ENCODE measurements at places on chromosomes 6 and 20.

GRCh38 chr6:8389036-8389818 is 46.1 kb downstream of the SLC35B3 start:
- no peak for DNase-seq

DNA sequence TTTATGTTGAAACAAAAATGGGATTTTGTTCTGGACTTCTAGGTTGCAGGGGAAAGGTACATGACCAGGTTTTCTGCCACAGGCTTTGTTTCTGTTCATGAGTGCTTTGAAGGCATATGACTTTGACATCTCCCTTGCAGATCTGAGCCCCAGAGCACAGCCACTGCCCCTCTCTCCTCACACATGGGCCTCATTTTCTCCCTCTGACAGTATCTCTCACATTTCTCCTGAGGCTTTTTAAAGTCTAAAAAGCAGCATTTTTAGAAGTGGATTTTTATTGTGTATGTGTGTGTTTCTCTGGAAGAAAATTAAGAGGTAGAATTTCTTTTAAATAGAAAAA is 49.9 kb upstream of the LTV1 start:
- no peak for DNase-seq

DNA sequence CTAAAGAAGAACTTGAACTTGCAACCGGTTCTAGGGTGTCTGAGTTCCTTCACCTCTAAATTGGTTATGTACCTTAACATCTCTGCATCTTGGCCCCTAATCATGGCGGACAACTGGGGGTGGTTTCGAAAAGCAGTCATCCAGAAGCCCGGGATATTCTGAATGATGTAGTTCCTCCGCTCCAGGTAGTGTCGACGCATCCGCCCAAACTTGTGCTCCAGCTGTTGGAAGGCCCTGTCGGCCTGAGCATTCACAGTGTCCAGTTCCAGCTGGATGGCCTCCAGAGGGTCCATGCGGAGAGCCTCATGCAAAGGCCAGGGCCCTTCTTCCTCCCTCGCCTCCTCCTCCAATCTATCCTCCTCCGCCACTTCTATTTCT is 887 bp downstream of the TSPYL1 start:
- no peak for DNase-seq

GRCh38 chr6:18328540-18328939 is 58.6 kb upstream of the RNF144B start:
- no peak for DNase-seq

DNA sequence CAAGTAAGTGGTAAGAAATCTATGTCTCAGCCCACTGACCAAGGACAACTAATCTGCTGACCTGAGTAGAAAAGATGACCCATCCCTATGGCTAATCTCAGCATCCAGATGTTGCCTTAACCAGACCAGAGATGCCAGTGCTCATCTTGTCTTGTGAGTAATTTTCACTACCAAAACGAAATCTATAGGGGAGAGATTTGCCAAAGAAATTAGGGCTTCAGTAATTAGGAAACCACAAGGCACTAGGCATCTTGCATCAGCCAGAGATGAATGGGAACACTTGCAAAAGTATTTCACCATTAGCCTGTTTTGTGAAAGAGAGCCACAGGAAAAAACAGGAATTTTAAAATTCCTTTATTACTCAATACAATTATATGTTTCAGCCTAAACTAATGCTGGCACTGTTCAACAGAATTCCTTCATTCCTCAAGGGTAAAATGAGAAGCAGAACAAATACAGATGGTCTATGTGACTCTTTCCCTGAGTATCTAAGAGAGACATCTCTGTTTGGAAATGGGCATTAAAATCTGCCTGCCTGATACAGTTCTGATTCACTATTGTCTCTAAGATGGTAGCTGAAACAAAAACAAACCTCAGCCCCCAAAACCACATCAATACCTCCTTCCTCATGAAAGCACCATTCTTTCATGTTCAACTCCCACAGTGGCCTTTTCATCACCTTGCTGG is 87.8 kb downstream of the GMDS start:
- DNase-seq, result no peak

GRCh38 chr6:167968091-167968490 is 29.4 kb upstream of the KIF25 start:
- DNase-seq, result no peak

Data from cortex of kidney (tissue), 1 donor.